CD4-positive, alpha-beta T cell (primary cell): ENCODE measurements at places on chromosomes 4 and X.

- DNase-seq = no peak
These were observed 73.3 kb downstream of the ALPK1 start for GRCh38 chr4:112370466-112370865.

GRCh38 chr4:124803641-124804040 lies 91.1 kb upstream of the ANKRD50 start:
- DNase-seq = no peak

- no peak for DNase-seq
These were observed 112.6 kb downstream of the GLRA2 start for GRCh38 chrX:14641681-14642655.

GRCh38 chrX:85619962-85620361 lies 240.5 kb upstream of the POF1B start:
- DNase-seq = no peak

GRCh38 chr4:139083607-139083955 lies 68.0 kb downstream of the NOCT start:
- peak; percentile 85 for DNase-seq
